ENCODE measurements at places on chromosomes 4 and X.

DNA sequence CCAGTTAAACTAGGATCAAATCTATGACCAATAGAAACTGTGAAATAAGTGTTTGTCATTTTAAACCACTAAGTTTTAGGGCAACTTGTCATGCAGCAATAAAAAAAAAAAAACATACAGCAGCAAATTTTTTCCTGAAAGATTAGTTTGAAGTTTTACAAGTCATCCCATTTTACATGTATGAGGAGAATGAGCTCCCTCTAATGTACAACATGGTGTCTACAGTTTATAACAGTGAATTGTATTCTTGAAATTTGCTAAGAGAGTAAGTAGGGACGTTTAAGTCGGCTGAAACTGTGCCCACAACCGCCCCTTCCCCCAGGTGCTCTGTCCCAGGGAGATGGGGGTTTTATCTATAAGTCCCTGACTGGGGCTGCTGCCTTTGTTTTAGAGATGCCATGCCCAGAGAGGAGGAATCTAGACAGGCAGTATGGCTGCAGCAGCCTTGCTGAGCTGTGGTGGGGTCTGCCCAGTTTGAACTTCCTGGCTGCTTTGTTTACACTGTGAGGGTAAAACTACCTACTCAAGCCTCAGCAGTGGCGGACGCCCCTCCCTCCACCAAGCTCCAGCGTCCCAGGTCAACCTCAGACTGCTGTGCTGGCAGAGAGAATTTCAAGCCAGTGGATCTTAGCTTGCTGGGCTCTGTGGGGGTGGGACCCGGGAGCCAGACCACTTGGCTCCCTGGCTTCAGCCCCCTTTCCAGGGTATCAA lies 499.3 kb upstream of the CT83 start:
- DNase-seq, result no peak

DNA sequence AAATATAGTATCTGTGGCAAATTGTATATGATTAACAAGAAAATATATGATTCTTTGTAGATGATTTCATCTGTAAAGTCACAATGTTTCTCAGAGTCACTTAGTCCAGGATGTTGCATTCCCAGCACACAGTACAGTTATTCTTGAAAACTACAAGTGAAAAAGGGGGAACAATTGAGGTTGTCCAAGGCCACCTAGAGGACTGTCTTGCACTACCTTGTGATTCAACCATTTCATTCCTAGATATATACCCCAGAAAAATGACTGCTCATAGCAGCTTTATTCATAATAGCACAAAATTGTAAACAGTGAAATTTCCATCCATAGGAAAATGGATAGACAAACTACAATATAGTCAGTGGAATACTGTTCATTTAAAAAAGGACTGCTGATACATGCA lies 16.0 kb downstream of the C4orf33 start:
- no peak for DNase-seq

DNA sequence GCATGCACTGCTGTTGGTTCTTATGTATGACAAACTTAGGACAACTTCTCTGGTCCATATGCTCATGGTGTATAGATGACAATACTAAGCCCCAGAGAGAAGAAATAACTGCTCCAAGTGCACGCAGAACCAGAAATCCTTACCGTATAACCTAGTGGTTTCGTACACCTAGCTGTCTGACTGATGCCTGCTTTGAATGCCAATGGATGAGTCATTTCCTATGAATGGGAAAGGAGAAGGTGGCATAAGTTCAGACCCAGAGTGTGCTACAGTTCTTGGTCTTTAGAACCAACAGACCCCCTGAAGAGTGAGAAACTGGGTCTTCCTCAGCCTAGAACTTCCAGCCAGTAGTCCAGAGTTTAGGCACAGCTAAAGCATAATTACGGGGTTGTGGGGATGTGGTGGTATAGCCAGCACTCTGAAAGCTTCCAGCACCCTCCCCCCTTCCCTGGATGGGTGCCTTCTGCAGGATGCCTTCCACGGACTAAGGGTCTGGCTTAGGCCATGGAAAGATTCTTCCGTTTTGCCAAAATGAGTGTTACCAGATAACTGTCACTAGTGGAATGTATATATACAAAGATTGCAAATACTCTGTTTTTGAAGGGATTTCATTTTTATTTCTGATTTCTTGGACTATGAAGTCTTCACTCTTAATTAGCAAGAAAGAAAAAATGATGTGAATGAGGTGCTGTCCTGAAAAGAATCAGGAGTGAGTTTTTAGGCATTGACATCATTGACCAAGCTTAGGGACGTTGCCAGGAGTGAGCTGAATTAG lies 84.6 kb upstream of the PACRGL start:
- DNase-seq, result no peak

GRCh38 chrX:89034679-89035078 lies 287.7 kb downstream of the CPXCR1 start:
- no peak for DNase-seq

- no peak for DNase-seq
Measured at GRCh38 chrX:65926095-65927019, 113.5 kb downstream of the VSIG4 start.

- no peak for DNase-seq
Measured at GRCh38 chrX:72029483-72030411, 102.0 kb downstream of the RTL5 start.

DNA sequence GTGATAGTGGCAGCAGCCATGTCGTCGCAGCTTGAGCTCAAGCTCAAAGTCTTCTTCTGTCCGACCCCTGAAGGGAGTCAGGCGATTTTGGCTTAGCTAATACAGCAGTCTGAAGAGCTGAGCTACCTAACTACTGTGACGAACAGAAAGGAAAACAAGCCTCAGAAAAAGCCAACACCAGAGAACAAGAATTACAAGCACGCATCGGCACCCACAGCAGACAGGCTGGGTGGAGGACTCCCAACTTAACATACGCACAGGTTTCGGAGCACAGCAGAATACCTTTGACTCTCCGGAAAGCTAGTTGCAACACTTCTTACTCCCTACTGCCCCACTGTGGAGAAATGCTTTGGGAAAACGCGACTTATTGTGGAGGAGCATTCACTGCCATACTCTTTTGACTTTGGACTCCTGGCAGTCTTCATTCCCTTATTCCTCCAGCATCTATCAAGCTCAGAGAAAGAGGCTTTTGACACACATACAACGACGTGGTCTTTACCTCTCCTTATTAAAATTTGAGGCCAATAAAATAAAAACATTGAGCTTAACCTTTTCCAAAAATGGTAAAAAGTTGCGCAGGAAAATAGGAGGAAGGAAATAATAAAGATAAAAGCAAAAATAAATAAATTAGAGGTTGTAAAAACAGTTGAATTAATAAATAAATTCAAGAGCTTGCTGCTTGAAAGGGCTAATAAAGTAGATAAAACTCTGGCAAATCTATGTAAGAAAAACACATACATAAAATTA lies 41.3 kb upstream of the GPC3 start:
- no peak for DNase-seq

DNA sequence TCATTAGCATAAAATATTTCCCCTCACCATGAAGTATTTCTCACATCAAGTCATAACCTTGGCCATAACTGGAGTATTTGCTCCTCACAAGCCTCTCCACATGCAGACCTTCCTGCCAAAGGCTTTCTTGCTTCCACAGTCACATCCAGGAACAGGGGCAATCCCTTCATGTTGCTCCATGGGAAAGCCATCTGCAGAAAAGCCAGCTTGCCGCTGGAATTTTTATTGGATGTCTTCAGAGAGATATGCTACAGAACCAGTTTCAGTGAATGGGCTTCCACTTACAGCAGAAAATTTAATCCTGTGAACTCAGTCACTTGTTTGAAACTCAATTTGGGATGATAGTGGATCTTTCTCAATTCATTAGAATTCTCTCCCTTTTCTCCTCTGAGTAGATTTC lies 3.2 kb upstream of the CDKN2AIP start:
- no peak for DNase-seq

DNA sequence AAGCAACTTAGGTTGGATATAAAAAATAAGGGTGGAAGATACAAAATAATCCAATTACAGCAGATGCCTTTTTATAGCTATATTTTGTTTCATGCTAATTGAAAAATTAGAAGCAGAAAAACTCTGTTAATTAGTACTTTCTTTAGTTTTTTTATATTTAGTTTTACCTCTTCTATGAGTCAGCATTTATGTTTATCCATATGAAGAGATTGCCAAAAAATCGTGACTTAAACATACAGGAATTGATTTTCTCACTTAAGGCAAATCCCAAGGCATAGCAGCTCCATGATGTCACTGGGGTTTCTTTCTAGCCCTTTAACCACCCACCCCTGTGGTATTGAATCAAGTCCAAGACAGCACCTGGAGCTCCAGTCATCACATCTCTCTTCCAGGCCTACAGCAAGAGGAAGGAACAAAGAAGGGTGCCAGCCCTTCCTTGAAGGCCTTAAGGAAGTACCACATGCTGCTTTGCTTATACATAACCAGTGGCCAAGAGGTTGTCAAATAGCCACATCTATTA lies 365.8 kb upstream of the TENM3 start:
- no peak for DNase-seq

DNA sequence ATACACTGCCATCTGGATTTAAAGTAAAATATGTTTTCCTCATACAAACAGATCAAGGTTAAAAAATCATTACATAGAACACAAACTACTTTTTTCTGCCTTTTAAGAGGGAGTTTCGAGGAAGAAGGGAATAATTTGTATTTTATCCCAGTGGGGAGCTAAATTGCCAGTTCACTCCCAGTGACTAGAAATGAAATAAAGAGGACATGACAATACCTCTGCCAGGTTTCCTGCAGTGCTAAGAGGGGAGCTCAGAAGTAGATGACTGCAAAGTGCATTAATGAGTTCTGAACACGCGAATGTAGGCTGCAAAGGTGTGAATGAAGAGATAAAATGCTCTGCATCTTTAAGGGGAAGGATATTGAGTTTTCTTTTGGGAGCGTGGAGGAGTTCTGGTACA lies 69.7 kb downstream of the SRPX start:
- no peak for DNase-seq

DNA sequence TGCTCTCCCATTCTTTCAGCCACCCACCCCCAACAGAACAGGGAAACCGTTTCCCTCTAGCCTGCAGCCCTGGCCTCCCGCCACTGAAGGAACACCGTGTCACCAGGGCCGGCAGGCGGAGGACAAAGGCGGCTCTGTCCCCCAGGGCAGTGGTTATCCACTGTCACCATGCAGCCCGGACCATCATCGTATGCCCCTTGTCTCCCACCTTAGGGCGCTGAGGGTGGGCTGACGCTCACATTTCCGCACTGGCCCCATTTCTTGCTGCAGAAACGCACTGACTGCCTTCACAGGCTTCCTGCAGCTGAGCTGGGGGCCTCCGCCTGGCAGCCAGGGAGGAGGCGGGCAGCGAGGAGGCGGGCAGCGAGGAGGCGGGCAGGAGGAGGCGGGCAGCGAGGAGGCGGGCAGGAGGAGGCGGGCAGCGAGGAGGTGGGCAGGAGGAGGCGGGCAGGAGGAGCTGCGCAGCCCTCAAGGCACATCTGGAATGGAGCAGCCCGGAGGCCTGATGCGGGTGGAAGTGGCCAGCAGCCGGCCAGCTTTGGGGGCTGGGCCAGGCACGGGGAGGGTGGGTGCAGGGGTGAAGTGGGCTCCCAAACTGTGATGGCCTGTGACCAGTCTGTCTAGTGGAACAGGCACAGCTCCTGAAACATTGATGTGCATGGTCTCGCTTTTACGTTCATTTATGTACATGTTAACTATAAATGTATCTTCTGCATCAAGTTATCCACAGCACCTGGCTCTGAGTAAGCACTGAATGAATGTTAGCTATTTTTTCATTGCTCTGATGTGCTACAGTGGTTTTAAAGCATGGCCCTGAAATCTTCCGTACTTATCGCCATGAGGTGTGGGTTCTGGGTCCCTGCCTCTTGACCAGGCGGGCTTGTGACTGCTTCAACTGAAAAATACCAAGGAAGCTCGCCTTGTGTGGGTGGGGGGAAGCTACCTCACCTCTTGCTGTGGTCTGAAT lies 20.6 kb upstream of the KIAA0232 start:
- DNase-seq, result no peak

DNA sequence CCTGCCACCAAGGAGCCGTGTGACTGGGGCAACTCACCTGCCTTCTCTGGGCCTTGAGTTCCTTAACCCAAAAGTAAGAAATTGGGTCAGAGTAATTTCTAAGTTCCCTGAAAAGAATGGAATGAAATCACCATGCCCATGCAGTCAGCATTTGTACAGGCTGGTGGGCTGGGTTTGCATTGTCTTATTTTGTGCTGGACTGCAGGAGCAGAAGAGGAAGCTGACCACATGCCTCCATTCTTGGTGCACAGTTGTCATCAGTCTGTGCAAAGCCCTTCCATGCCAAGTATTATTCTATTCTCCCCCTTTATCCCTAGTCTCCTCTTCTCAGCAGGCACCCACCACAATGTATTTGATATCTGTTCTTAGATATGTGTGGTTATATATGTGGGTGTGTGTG lies 56.3 kb downstream of the FHDC1 start:
- no peak for DNase-seq

- no peak for DNase-seq
Measured at GRCh38 chrX:46588263-46588662, 14.7 kb downstream of the CHST7 start.

- no peak for DNase-seq
Measured at GRCh38 chr4:25843340-25844097, 19.3 kb downstream of the SEL1L3 start.

- DNase-seq, result no peak
Measured at GRCh38 chr4:165204462-165204830, 2.9 kb upstream of the KLHL2 start.

DNA sequence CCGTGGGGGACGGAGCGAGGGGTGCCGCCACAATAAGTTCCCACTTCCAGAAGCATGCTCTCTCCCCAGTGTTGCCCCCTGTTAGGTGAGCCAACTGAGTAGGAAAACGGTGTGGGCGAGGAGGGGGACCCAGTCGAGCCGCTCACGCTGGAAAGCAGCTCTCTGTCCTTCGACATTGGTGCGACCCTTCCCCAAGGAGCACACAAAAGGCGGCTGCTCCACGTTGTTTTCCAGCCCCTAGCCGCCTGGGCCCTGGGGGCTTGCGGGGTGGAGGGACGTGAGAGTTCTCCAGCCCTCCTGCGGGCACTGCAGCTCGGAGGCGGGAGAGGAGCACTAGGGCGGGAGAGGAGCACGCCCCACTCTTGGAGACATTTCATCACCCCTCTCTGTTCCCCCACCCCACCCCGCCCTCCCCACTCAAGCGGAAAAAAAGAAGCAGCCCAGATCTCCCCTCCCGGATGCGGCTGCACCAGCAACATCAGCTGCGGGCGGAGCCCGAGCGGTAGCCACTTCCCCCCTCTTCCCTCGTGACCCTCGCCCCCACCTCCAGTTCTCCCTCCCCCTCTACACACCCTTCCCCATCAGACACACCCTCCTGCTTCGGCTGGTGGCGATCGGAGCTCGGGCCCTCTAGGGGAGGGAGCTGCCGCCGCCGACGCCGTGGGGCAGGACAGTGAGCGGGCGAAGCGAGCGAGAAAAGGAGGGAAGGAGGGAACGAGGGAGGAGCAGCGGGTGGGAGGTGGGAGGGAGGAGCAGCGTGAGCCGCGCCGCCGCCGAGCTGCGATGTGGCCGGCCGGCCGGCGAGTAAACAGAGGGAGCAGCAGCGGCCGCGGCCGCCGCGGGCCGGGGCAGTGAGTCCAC lies at the start of gene DOCK11:
TSS of gene DOCK11 (plus strand) at position 755 of the 861 bp plus-strand sequence. CDS start 157 bp downstream, outside the sequence.
- peak; percentile 69 for DNase-seq

- no peak for DNase-seq
Measured at GRCh38 chr4:150817804-150818528, 197.1 kb downstream of the LRBA start.

GRCh38 chrX:72392042-72392441 lies 86.3 kb upstream of the CITED1 start:
- no peak for DNase-seq
